ENCODE measurements at places on chromosomes 7 and 10.
A peak's percentile ranks its signal among the peaks of the same experiment; 100 is the strongest.

DNA sequence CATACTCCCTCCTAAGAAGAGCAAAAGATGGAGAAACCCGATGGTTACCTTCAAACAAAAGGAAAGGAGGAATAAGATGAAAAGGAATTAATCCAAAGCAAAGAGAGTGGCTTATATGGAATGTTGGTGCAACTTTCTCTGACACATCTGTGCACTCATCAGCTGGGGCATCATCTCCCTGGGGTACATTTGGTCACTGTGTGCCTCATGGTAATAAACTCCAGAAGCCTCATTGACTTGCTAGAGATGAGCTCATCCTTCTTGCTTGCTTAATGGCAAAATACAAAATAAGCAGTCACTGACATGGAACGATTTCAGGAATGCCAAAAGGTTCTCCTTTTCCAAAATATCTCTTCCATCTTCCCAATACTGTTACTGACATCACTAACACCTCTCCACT lies 22.5 kb downstream of the CAV1 start:
- no peak for DNase-seq

DNA sequence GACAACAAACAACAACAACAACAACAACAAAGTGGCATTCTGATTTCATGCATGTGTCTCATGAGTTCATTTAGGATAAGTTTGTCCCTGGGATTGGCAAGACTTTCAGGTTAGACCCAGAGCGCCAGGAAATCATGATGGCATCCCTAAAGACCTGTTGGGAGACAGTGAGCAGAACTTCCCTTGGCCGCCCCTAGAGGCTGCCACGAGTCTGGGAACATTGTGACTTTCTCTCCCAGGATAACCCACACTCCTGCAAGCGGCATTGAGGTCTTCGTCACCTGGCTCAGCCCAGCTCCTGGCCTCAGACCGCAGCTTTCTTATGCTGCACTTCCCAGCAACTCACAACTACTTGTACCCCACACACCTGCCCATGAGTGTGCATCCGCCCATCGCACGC lies 80.5 kb upstream of the RNF32 start:
- no peak for DNase-seq

DNA sequence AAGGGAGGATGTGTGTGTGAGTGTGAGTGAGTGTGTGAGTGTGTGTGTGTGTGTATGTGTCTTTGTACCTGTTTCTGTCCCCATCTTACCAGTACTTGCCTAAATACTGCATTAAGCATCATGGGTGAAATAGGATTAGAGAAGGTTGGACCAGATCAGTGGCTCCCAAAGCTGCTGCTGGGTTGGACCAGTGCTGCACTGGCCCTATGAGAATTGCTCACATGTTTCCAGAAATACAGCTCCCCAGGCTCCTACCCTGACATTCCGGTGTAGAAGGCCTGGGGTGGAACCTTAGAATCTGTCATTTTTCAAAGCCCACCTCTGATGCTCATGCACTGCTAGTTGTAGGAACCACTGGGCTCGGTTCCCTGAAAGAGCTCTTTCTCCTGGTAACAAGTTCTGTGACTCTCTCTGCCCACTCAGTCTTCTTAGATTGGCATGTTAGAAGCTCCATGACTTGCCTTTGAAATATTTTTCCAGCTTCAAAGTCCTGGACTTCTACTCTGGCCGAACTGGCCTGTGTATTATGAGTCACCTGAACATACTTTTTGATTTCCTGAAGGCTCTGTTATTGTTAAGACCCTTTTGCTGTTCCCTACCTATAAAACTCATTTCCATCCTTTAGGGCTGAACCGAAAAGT lies 224.7 kb downstream of the CUX1 start:
- DNase-seq: no peak

- DNase-seq: no peak
These were observed 133.3 kb upstream of the STK17A start for GRCh38 chr7:43449577-43449976.

GRCh38 chr7:37920305-37920848 lies at the start of gene EPDR1:
Gene EPDR1 (plus strand): TSS chr7:37920640. CDS start chr7:37920940, 300 bp downstream.
- DNase-seq: peak; percentile 81

GRCh38 chr7:2821161-2821841 lies 22.8 kb downstream of the GNA12 start:
- no peak for DNase-seq

DNA sequence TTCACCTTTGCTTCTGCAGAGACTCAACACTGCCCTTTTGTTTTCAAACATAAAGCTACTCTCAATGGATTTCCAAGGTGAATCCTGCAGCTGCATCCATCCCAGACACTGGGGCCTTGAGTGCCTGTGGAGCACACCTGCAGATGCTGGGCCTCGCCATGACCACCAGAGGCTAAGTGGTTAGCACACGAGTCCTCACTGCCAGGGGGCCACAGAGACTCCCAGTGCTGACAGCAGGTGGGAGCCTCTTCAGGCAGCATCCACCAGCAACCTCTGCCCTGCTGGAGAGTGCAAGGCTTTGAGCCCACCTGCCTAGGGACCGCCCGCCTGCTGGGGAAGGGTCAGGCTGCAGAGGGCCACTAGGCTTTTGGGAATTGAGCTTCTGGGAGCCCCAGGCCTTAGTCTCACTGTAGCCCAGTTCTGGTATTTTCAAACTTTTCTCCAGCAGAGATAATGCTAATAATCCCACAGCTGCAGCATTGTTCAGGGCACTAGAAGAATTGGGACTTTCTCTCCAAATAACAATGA lies 9.4 kb upstream of the HPS1 start:
- no peak for DNase-seq

- DNase-seq: no peak
These were observed 2.0 kb downstream of the XRCC2 start for GRCh38 chr7:152673897-152674296.

- no peak for DNase-seq
These were observed 23.3 kb upstream of the ZNF282 start for GRCh38 chr7:149171892-149172533.

GRCh38 chr10:127877116-127877515 lies 15.6 kb downstream of the CLRN3 start:
- DNase-seq: no peak

GRCh38 chr7:27235387-27236311 lies 7.0 kb upstream of the EVX1 start:
- no peak for DNase-seq

DNA sequence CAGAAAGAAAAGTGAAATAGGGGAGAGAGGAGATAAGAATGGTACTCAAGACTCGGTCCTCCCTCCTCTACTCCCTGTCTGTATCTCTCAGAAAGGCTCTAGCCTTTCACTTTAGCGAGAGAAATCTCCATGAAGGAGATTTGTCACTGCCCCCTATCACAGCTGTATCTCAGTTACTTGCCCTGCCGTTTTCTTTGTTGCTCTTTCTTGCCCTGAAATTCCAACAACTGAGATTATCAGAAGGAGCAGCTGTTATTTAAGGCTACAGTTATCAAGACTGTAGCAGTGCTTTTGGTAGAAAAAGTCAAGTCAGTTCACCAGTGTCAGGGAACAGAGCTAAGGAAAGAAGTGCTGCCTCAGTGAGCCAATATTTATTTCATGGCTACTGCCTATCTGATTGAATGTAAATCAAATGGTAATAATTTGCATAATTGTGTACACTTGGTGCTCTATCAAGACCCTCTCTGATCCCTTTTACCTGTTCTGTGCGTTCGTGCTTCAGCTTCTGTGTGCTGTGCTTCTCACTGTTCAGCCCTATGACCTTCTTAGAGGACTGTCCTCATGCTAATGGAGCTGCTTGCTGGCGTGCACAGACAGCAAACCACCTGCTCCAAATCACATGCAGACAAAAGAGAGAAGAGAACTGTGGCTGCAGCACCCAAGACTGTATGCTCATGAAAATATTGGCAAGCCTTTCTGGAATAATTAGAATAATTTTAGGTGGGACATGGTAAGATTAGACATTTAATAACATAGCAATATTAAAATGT lies 180.2 kb upstream of the FAM3C start:
- no peak for DNase-seq

DNA sequence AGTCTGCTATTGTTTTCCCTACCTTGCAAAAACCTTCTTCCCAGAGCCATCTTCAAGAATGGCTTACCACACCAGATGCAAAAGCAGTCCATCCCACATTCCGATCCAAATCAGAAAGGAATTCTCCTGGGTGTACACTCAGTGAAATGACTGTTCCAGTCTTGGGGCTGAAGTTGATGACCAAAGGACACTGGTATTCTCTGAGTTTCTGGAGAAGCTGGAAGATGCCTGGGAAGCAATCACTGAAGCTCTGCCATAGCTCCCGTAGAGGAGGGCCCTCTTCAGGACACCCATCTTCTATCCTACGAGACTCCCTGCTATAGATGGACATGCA lies 155.7 kb downstream of the LCOR start:
- no peak for DNase-seq

- DNase-seq: no peak
These were observed 219.0 kb upstream of the CSTF2T start for GRCh38 chr10:51918440-51918839.
